ENCODE measurements at places on chromosomes 2 and 18.

- DNase-seq: no peak
Observed at GRCh38 chr18:75016025-75016717, 192.8 kb downstream of the PTGR3 start.

GRCh38 chr2:227340106-227340505 lies 15.1 kb downstream of the MFF start:
- no peak for DNase-seq

- peak; percentile 52 for DNase-seq
Observed at GRCh38 chr2:38274286-38275276, 102.5 kb downstream of the ATL2 start.

- peak; percentile 37 for DNase-seq
Observed at GRCh38 chr2:25312958-25313710, 28.6 kb downstream of the DNMT3A start.

Measured in CD4-positive, alpha-beta T cell treated with Interleukin-4 for 1 hour (primary cell).